Stimulated activated CD4-positive, alpha-beta T cell treated with anti-CD3 and anti-CD28 coated beads, Interleukin-4, amount 100 ng/mL, for 1 hour (primary cell): ENCODE measurements at places on chromosomes 5 and 9.

- peak; percentile 11 for DNase-seq
These were observed 554 bp downstream of the SDHA start for GRCh38 chr5:218457-219291.

DNA sequence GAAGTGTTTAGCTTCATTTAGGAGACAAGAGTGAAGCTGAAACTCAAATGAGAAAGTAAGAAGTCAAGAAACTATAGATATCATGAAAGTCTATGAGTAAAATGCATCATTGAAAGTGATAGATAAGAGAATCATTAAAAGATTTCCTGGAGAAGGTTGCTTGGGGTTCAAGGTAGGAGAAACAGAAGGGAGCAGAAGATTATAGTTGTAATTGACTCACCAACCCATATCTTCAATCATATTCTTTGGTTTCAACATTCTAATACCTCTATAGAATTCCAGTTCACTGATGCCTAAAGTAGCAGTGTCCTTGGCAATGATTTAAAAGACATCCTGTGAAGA, 365.7 kb upstream of the RIOK2 start:
- DNase-seq = no peak

- no peak for DNase-seq
These were observed 32.5 kb downstream of the SHB start for GRCh38 chr9:38036359-38037084.

DNA sequence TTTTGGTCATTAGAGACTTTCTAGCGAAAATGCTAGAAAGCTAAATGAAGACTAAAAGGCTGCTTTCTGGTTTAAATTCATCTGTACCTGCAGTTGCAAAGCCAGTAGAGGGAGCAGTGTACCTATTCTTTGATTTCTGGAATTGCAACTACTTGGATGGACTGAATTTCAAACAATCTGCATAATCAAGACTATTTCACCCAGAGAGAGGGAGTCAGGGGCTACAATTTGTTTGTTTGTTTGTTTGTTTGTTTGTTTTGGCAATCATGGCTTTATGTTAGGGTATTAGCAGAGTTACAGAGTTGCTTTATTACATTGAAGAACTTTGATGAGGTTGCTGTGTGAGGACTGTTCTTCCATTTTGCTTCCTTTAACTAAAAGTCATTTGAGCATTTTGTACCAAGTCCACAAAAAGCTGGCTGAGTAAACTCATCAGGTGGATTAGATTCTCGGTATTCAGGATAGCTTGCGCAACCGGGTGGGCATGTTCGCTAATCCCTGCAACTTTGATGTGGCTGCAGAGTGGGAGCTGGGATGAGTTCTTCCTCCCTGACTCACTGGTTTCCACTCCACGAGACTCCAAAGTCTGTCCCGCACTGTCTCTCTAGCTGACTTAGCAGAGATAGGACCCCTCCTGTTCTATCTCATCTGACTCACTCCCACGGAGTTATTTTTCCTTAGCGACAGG, 80.0 kb upstream of the TUT7 start:
- no peak for DNase-seq

- no peak for DNase-seq
These were observed 385.2 kb upstream of the KLF4 start for GRCh38 chr9:107874591-107875369.

DNA sequence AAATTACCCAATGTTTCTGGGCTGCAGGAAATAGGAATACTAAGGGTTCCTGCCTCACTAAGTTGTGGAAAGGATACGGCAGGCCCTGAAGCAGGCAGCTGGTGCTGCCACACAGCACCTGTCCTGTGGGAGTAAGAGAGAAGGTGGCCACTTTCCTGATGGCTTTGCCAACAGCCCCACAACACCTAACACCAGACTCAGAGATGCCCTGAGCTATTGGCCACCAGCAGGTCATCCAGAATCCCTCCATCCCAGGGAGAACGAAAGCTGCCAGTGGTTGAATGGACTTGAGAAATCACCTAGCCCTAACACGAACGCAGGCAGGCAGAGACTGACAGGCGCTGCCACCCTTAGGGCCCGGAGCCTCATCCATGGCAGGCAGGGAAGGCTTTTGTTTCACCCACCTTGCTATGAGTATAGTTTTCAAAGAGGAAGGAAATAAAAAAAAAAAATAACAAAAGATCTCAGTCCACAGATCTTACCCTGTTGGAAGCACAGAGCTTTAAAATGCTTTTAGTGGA, 82.2 kb downstream of the DCP2 start:
- no peak for DNase-seq

DNA sequence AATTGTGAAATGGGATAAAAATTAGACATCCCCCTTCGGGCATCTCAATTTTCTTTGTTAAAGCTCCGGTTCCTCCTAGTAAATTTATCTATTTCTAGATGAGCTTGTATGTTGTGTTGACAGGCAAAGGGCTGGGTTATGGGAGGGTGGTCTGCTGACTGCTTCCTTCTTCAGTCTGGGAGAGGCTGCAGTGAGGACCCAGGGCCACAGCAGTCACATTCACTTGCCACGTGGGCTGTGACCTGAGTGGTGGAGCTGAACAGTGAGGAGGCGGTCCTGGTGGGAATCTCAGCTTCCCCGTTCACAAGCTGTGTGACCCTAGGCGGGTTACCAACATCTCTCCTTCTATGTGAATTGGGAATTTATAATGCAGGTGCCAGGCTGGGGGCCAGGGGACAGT, 57.5 kb upstream of the RXRA start:
- no peak for DNase-seq

DNA sequence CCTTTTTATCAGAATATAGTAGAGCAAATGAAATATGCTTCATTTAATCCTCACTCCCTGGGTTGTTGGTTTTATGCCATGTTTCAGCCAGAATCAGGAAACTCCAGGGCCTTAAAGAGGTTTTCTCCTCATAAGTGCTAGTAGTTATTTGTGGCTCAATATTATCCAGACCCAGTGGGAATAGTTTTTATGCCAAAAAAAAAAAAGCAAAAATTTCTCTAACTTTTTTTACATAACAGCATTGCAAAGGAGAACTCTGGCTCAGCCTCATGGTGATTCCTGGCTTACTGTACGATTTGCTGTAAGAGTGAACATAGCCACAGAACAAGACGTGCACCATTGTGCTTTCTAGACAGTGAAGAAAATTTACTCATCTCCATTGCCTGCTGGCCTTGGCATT, 232.5 kb downstream of the PJA2 start:
- DNase-seq = no peak

GRCh38 chr9:4494332-4494731, 4.1 kb downstream of the SLC1A1 start:
- no peak for DNase-seq

DNA sequence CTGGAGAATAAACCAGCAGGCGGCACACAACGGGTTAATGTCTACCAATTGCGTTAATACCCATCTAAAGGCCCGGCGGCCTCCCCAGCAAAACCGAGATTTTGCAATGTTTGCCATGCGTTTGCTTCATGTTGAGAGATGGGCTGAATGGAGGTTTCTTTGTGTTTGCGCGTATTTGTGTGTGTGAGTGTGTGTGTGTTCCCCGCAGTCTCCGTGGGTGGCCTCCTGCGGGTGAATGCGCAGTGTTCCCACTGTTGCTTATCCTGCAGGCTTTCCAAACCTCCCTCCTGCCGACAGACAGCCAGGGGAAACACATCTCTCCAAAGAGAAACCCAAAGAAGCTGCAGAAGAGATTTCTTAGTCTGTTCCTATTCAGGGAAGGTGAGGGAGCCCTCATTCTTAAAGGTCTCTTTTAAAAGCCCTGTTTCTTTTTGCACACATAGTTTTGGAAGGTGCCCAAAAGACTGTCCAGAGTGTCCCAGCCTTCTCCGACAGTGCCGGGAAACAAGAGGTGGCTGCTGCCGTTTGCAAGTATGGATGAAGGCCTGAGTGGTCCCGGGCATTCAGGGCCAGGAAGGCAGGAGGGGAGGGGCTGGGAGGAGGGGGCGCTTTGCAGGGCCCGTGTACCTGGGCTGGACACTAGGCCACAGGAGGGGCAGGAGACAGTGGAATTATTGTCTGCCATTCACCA, 103.8 kb upstream of the ERCC6L2 start:
- no peak for DNase-seq

GRCh38 chr5:17374973-17375742, 122.9 kb upstream of the TAF11L2 start:
- DNase-seq = no peak

GRCh38 chr5:56025151-56025885, 30.6 kb upstream of the IL6ST start:
- DNase-seq = no peak

DNA sequence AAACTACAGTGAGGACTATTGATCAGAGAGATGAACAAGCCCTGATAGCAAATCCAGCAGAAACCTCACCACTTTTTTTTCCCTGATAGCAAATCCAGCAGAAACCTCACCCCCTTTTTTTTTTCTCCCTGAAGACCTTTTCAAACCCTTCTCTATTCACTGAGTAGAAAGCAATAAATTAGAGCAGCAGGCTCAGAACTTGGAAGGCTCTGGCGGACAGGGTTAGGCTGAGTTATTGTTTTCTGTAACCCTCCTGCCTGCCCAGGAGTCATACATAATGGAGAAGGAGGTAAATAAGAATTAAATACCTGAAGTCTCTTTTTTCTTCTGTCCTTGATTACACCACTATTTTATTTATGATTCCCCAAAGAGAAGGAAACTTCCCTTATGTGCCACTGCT, 136.3 kb upstream of the SNX2 start:
- DNase-seq = no peak

DNA sequence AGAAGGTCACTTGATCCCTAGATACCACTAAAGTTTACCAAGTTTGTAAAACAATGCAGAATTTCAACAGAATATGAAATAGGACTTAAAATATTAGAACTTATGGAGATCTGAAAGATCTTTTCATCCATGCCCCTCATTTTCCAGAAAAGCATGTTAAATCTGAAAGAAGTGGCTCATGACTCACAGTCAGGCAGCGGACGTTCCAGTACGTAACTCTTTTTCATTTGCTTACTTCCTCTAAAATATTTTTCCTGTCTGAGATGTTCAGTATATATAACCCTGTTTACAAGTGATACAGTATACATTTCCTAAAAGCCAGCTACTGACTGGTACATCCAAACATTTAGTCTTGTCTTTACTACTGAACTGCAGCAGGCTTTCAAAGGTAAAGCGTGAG, 22.3 kb downstream of the FBXW2 start:
- DNase-seq = no peak

DNA sequence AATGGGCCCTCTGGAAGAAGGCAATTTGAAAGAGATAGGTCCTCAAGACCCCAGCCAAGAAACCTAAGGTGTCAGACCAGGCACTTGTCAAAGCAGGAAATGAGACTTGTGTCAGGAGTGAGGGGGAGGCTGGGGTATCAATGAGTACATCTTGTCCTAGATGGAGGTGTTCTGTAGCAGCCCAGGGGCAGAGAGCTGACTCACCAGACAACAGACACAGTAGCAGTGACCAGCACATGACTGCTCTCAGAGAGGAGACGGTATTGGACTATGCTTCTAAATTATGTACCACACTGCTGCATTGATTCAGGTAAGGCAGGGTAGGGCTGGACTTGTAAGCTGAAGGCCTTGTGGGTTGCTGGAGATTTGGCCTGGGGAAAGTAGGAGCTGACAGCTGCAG, 551.2 kb upstream of the KLF4 start:
- no peak for DNase-seq

- DNase-seq = no peak
These were observed 21.4 kb downstream of the TMEM245 start for GRCh38 chr9:109098171-109098959.

DNA sequence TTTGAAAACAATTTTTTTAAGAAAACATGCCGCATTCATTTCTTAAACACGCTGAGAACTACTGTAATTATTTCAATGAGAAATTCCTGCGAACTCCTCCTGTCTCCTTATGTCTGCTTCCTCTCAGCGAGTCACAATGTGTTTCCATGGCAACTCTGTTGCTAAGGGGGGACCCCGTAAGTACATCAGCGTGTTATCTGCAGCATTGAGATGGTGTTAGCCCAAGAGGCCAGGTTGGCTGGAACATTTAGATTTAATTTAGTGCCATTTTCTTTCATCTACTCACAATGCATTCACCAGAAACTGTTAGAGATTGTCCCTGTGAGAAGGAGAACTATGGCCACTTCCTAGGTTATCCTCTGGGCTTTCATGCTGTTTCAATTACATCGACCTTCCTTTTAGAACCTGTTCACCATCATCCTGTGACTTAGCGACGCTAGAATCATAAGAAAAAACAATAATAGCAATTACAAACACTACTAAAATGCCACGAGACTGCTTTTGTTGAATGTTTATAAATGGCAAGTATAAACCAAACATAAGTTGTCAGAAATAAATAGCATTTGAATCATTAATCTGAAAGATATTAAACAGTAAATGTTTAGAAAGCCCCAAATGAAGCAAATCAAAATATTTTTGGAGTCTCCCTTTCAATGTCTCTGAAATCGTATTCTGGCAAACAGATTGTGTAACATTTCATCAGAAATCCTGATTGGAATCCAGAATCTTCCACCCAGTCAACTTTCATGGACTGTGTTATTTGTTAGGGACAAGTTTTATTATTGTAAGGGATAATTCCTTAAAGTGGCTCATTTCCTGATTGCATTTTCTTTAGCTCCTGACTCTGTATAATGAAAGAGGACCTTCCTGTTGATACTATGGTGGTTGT, 39.7 kb upstream of the SHC3 start:
- DNase-seq = no peak

- no peak for DNase-seq
These were observed 80.6 kb upstream of the POU5F2 start for GRCh38 chr5:93821891-93822415.

- no peak for DNase-seq
These were observed 91.2 kb upstream of the CPEB4 start for GRCh38 chr5:173796721-173797495.

DNA sequence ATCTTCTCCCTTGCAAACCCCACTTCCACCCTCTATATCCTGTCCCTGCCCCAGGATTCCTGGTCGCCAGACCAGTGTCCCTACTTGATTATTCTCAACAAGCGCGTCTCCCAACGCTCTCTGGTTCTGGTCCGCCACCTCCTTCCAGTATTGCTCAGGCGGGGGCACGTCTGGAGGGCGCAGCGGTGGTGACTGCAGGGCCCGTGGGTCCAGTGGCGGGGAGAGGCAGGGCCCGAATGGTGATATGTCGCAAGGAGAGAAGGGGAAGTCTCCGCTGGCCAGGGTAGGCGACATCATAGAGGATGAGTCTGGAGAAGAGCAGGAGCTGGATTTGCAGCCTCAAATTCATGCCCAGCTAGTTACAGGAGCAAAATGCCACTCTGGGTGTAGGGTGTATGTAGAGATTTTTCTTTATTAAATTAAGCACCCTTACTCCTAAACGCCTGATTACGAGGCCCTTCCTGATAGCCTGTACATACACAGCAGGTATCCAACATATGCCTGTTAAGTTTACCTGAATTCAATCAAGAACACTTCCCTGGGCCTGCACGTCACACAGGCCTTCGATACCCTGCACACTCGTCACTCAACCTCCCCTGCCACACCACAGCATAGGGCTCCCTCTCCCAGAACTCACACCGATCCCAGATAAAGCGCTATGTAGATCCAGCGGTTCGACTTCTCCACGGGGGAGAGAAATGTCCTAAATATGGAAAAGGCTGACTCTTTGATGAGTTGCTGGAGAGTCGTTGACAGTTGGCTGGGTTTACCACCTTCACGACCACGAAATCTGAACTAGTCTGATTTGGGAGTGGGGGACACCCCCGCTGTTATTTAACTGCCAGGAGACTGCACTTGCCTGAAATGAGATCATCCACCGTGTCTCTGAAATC, 4.8 kb downstream of the MCIDAS start:
- no peak for DNase-seq
